Stimulated activated CD4-positive, alpha-beta T cell treated with anti-CD3 and anti-CD28 coated beads, Interleukin-2, amount 100 ng/mL, for 48 hours (primary cell): ENCODE measurements at places on chromosomes 16 and 17.

DNA sequence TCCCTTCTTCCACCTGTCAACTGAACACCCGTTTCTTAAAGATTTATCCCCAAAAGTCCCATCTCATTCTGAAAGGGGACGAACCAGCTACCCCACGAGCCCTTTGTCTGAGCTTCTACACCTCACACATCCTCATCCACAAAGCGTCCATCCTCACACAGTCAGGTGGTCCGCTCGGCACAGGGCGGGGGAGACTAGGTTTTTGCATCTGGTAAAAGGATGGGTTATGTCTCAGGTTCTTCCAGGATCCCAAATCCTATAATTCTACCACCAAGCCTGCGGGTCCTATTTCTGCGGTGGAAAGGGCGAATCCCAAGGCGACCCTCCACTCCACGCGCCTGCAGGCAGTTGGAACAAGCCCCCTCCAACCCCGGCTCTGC, 458 bp downstream of the GFOD2 start:
- no peak for DNase-seq

GRCh38 chr17:50524838-50525237, 7.7 kb upstream of the EPN3 start:
- DNase-seq: no peak

GRCh38 chr17:20266806-20267458, 200.4 kb downstream of the LGALS9B start:
- no peak for DNase-seq

DNA sequence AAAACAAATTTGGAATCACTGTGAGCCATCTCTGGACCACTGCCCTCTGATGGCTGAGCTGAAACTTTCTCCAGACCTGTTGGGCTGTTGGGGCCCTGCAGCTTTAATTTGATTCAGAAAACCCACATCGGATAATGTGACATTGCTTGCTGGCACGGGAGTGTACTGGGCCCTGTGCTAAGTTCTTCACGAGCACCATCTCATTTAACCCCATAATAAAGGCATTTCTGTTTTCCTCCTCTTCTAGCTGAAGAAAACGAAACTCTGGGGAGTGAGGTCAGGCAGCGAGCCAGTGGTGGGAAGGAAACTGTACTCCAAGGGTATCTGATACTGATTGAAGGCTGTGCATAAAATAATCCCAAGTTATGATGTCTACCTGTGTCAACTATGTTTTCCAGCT, 34.5 kb upstream of the TNRC6A start:
- no peak for DNase-seq

DNA sequence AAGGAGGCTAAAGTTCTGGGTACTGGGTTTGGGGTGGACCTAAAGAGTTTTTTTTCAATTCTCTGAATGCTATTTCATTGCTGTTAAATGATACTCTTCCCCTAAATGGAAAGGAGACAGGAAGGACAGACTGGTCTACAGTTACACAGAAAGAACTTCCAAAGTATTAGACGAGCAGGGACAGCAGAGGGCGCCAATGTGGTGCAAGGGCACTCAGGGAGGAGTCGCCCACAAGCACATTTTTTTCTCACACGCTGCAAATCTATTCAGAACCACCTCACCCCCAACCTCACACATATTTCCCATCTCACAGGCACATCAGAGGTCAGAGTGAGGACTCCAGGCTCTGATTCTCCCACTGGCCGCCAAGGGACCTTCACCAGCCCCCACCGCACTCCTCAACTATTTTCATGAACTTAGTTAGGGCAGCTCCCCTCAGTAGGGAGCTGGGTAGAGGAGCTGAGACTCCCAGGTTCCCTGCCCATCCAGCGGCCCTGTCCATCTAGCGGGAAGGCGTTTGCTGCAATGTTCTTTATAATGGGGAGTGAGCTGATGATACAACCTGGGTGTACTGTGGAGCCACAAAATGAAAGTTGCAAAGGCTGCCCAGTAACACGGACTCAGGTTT, 6.8 kb upstream of the CA4 start:
- peak; percentile 76 for DNase-seq

- no peak for DNase-seq
These were observed 74.1 kb downstream of the SNX11 start for GRCh38 chr17:48181653-48182052.

- no peak for DNase-seq
These were observed 110.9 kb upstream of the TOB1 start for GRCh38 chr17:50976951-50977472.

DNA sequence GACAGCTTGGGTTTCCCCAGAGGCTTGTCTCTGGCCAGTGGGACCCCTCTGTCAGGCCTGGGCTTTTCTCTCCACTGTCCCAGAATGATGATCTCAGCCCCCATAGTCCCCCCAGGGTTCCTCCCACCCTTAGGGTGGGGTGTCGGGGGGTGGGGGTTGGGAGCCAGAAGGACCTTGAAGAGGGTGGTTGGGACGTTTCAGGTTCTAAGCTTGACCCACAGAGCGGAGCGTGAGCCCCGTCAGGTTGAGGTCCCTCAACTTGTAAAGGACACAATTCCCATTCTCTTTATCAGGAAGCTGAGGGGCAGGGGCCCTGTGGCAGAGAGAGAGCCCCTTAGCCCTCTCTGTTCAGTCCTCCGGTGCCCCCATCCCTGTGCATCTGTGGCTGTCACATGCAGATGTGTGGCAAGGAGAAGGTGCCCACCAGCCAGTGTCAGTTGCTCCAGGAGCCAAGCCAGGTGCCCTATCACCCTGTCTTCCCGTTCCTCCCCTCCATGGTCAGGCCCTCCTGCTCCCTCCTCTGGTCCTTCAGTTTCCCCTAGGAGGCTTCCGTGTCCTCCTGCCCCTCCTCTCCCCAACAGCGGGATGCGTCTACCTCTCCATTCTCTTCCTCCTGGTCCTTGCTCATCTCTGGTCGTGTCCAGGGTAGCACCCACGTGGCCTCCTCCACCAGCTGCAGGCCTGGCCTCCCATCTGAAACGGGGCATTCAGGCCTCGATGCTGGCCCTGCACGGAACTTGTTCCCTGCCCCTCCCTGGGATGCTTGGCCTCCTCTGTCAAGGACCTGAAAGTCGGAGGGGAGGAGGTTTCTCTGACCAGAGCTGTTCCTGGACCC, 1.5 kb upstream of the NTN3 start:
- no peak for DNase-seq

GRCh38 chr17:4587803-4588202, 3.5 kb downstream of the SMTNL2 start:
- DNase-seq: no peak

DNA sequence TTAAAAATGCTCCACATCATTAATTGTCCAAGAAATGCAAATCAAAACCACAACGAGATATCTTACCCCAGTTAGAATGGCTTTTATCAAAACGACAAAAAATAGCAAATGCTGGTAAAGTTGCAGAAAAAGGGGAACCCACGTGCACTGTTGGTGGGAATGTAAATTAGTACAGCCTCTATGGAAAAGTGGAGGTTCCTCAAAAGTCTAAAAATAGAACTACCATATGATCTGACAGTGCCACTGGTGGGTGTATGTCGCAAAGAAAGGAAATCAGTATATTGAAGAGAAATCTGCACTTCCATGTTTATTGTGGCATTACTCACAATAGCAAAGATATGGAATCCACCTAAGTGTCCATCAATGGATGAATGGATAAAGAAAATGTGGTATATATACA, 38.2 kb upstream of the ZFHX3 start:
- DNase-seq: no peak

DNA sequence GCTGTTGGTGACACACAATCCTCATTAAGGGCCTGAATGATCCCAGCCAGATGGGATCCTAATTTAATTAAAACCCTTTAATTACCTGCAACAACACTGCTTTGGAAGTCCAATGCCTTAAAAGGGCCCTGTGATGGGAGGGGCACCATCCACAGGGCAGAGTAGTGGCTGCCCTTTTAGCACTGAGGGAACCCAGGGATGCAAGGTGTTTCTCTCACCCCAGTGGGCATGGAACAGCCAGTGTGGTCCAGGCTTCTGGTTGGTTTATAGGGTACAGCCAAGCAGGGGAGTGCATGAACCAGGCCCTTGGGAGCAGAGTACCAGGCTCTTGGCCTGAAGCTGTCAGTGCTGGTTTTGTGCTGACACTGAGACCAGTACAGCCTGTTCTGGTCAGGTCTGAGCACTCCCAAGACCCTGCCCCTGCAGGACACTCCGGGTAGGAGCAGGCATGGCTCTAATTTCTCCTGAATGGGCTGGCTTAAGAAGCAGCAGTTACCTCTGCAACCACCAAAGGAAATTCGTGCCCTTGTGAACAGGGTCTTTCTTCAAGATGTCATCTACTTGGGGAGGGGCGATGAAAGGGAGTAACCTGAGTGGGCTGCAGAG, 9.9 kb downstream of the NXPH3 start:
- no peak for DNase-seq

DNA sequence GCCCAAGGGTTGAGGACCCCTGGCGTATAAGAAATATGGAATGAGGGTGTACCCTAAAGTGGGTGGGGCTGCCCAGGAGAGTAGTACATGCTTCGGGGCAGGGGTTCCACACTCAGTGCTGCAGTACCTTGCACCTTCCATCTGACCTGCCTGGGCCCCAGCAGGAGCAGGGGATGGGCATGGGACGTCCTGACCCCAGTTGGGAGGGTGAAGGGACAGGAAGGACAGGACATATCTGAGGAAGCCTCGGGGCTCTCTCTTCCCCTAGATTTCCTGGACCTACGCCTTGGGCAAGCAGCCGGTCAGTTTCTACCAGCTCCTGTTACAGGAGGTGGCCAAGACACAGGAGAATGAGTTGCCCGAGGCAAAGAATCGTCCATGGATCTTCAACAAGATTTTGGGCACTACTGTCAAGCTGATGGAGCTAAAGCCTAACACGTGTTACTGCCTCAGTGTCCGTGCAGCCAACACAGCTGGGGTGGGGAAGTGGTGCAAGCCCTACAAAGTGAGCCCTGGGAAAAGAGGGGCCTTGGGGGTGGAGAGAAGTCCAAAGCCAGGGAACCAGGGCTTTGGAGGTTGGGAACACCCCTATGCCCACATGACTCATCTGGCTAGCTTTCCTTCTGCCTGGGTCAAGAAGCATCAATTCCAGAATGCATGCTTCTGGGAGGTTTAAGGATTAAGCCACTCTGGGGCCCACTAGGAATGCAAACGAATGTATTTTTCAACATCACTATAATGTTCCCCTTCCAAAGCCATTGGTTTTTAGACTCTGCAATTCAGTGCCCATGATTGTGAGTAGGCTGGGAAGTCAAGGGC, 7.9 kb downstream of the FNDC8 start:
- DNase-seq: no peak

DNA sequence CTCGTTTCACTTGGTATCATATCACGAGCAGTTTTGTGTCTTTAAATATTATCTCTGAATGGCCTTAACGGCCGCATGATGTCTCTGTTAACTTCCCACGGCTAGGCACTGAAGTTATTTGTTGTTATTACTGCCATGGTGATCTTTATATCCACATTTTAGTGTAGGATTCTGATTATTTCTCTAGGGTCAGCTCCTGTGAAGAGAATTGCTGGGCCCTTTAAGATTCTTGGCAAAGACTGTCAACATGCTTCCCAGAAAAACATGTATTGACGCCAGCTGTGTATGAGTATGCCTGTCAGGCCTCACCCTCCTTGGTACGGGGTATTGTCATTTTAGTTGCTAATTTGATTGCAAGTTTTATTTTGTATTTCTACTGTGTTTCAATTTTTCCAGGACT, 263.5 kb downstream of the SNX29 start:
- DNase-seq: no peak
